ENCODE measurements at places on chromosomes 7 and 10.
A peak's percentile ranks its signal among the peaks of the same experiment; 100 is the strongest.

- peak; percentile 38 for DNase-seq
Observed at GRCh38 chr7:27442455-27442854, 199.9 kb downstream of the EVX1 start.

DNA sequence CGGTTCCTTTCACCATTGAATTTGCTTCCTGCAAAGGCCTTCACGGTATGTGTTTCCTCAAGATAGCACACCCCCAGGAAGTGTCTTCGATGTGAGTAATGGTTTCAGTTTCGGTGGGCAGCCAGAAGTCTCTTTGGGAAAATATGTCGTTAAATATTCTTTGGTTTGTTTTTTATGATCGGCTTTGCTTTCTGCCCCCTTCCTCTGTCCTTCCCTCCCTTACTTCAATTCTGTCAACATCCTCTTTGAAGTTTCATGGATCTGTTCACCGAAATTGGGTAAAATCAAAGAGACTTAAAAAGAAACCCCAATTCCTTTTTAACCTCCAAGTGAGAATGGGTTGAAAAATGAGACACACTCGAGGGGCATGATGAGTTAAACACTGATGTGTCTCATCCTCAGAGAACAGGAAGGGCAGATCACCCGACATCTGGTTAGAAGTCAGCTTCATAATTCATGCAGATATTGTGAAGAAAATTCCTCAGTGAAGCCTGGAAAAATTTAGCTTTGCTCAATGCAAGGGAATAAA, 170.8 kb upstream of the HABP2 start:
- peak; percentile 24 for DNase-seq

DNA sequence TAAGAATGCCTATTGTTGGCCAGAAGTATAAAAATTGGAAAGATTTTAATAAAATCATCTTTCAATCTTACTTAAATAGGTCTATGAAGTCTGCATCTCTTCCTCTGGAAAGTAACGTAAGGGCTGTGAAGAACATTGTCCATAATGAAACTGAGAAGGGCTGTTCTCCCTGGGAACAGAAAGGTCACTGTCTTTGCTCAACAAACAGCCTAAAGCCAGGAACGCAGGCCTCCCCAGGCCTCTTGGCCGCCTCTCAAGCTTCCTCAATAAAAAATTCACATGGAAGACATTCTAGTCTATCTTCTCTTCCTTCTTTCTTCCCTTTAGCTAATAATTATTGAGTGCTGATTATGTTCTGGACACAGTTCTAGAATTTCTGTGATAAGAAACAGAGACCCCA, 9.1 kb upstream of the IDI2 start:
- DNase-seq = no peak

DNA sequence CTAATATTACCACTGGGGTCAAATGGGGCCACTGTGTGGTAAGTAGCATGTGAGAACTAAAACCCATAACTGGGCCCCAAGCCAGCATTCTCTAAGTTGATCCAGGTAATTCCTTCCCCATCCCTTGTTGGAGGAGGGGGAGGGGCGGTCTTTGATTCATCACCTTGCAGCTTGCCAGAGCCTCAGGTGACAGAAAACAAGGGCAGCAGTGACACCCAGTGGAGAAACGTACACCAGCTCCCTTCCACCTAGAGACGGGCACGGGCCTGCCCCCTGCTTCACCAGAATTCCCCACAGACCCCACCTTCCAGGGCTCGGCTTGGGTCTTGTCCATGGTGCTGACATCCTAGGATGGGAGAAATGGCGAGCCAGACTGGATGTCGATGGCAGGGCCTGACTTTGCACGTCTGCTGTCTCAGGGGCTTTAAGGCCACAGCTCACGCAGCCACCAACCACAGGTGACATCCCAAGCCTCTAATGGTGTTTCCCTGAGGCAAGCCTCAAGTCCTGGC, 102.0 kb downstream of the STRA8 start:
- DNase-seq = no peak

- DNase-seq = no peak
Observed at GRCh38 chr10:97651773-97652172, 11.3 kb downstream of the PI4K2A start.
